Stimulated activated CD8-positive, alpha-beta memory T cell treated with anti-CD3 and anti-CD28 coated beads, Interleukin-4, amount 100 ng/mL, for 48 hours (primary cell): ENCODE measurements at places on chromosomes 11 and 22.

DNA sequence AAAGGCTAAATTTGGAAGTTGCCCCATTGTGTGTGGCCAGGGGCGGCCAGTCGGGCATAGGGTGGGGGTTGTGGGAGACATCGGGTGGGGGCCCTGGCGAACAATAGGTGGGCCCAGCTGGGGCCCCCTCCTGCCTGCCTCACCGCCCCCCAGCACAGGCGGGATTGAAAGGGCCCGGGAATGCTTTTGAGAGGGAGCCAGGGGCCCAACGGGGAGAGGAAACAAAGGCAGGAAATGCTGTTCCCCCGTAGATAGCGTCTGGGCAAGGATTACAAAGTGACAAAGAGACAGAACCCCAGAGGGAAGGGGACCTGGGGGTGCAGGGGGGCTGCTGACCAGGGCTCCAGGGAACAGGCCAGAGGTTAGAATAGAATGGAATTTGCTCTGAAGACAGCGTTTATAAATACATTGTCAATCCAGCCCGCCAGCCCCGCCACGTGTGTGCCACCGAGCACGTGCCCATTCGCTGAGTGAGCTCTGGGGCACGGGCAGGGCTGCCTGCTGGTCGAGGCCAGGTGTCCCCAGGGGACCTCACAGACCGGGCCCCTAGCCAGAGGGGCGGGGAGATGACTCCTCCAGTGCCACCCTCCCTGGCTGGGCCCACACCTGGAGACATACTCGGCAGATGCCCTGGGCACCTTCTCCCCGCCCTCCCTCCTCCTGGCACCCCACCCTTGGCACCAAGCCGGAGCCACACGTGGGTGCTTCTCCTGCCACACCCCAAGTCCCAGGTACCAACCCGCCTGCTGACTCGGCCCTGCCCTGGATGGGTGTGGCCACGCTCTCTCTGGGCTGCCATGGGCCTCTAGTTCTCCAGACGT, 9.7 kb downstream of the PDGFB start:
- DNase-seq, result no peak

- DNase-seq, result no peak
Observed at GRCh38 chr11:96259134-96259830, 83.7 kb downstream of the MAML2 start.

DNA sequence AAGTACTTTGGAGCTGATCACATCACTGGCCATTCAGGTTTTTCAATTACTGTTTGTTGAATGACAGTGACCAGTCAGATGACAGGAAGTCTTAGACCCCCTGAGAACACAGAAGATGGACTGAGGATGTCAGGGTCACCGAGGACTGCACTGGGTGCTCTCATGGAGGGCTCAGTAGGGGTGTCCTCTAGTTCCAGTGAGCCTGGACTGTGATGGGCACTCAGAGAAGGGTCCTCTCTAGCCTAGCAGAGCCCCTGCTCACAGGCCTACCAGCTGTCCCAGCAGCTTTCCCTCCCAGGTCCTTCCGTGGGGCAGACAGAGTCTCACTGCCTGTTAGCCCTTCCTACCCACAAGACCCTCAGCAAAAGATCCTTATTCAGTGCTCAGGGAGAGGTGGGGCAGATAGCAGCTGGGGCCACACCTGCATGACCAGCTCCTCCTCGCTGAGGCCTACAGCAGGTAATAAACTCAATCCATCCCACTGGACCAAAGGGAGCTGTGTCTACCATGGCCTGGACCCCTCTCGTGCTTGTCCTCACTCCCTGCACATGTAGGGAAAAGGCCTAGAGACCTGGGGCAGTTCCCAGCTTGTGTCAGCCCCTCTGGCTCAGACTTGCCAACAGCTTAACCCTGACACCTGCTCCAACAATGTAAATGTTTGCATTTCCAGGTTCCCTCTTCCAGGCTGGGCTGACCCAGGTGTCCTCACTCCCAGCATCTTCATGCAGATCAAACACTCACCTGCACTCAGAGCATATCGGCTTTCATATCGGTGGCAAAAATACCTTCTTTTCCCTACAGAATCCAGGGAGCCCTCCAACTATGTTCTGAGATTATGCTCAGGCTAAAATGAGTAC, 25.2 kb upstream of the VPREB1 start:
- no peak for DNase-seq

DNA sequence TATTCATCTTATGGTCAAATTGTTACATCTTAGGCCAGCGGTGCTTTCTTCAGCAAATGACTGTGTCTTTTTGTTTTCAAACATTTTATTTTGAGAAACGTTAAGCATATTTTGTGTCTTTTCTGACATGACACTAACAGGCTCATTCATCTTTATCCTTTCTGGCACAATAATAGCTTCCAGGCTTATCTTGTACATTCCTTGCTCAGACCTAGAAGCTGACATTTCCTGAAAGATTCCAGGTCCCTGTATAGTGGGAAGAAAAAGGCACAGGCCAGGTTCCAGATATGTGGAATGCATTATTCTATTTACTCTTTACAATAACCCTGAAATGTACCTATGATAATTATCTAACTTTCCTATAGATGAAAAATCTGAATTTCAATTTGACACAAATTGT, 379.1 kb upstream of the B3GAT1 start:
- DNase-seq, result no peak

DNA sequence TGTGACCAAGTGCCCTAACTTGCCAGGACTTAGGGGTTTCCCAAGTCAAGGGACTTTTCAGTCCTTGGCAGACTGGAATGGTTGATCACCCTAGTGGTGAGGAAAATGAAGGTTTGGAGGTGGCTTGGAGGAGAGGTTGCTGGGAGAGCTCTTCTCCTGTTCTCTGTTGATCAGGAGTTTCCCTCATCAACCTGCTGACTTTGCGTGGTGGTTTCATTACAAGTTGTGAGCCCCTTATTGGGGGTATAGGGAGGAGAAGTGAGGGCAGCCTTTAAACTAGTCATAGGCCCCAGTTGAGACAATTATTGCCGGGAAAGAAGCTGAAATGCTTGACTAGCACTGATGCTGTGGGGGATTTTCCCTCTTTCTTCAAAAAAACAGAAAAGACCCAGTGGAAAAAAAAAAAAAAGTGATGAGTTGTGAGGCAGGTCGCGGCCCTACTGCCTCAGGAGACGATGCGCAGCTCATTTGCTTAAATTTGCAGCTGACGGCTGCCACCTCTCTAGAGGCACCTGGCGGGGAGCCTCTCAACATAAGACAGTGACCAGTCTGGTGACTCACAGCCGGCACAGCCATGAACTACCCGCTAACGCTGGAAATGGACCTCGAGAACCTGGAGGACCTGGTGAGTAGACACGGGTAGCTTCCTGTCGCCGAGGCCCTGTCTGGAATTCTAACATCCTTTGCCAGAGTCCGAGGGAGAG, at the start of gene CXCR5:
Gene CXCR5, plus strand, starts transcription at position 525 of the 704 bp plus-strand sequence. Its CDS starts 50 bp downstream, at position 575.
- DNase-seq, result peak; percentile 63

GRCh38 chr22:27895600-27895999, 23.5 kb downstream of the PITPNB start:
- DNase-seq, result no peak

GRCh38 chr22:25100948-25101347, 98.7 kb upstream of the CRYBB3 start:
- no peak for DNase-seq

GRCh38 chr11:59208956-59209355, 3.8 kb downstream of the MPEG1 start:
- no peak for DNase-seq

DNA sequence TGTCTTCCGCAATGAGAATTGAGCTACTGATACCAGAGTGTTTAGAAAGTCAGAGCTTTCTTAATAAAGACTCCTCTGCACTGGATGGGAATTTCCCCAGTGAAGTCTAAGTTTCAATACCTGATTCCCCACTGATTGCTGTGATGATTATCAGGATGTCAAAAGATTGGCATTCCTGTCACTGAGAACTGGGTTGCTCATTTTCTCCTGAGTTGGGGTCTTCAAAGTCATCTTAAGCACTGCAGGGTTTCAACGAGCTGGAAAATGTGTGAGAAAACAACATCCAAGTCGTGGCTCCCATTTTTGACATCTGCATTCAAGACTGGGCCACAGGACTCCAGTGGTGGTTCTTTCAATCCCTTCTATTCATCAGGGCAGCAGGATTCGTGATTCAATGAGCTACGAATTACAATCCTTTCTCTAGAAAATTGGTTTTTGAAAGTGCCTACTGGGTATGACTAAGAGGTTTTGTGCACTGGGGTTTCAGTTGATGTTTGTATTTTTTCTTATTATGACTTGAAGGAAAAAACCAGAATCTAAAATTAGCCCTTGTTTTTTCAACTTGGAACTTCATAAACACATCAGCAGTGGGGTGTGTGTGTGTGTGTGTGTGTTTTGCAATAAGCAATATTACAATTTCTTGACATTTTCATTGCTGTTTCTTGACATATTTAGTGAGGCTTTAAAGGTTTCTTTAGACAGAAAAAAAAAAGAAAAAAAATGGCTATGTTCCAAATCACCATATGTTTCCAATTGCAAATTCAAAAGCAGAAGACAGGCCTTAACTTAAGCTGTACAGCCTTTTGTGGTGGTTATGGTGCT, 233.0 kb downstream of the FAM76B start:
- DNase-seq, result peak; percentile 33

DNA sequence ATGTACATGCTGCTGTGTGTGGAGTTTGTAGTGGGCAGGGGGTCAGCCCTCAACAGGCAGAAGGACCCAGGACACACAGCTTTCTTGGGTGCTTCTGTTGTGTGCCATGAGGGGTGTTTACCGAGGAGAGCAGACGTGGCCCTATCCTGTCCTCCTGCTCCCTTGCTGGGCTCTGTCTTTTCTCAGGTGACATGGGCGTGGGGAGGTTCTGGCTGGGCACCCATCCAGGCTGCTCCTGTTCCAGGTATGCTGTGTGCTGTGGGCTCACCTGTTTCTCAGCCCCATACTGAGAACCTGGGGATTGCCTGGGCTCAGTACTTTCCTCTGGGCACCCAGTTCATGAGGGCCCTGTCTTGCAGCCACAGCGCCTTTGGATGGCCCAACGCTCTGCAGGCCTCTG, 23.3 kb downstream of the MICALL1 start:
- DNase-seq, result no peak

DNA sequence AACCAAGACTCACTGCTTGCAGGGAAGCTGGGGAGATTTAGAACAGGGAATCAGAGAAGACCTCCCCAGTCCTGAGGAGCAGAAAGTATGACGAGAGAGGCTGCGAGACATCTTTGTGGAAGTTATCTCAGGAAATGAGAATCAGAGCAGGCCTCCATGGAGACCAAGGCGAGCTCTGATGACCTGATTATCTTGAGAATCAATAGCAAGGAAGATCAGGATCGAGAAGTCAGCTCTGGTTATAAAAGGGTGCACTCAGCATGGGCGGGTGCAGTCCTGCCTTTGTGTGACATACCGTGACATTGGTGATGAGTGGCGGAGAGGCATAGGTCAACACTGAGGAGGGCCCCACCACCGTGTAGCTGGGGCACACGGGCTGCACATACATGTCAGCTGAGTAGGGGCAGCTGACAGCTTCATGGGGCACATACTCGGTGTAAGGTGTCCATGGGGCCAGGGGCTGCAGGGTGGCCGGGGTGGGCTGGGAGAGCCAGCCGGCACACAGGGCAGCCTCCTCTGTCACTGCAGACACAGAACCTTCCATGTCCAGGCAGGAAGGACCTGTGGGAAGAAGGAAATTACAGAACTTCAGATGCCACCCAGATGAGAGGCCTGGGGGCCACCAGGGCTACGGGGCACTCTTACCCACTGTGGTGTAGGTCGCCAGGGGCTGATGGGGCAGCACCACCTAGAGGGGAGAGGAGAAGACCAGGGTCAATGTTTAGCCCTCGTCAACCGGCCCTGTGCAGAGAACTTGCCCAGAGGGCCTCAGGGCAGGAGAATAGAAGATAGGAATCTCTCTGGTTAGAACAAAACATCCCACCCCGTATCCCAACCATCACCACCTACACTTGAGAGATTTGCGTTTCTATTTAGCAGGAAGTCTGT, 21.7 kb downstream of the POU2AF1 start:
- DNase-seq, result no peak

- DNase-seq, result peak; percentile 54
Observed at GRCh38 chr11:74739546-74740270, 8.5 kb upstream of the CHRDL2 start.

- DNase-seq, result no peak
Observed at GRCh38 chr22:27378311-27378800, 423.2 kb downstream of the MN1 start.

- DNase-seq, result no peak
Observed at GRCh38 chr22:49396817-49397216, 430.9 kb downstream of the BRD1 start.

DNA sequence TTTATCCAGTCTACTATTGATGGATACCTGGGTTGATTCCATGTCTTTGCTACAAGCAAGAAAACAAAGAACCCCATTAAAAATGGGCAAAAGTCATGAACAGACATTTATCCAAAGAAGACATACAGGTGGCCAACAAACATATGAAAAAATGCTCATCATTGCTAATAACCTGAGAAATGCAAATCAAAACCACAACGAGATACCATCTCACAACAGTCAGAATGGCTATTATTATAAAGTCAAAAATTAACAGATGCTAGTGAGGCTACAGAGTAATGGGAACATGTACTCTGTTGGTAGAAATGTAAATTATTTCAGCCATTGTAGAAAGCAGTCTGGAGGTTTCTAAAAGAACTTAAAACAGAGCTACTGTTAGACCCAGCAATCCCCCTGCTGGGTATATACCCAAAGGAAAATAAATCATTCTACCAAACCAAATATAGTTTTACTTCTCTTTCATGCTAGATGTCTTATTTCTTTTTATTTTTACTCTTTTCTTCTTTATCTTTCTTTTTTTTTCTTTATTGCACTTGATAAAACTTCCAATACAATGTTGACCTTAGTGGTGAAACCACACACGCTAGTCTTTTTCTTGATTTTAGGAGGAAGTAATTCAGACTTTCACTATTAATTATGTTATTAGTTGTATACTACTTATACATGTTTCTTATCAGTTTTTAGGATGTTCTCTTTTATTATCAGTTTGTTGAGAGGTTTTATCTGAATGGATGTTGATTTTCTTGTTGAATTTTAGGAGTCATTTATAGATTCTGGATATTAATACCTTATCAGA, 14.3 kb downstream of the TRIM22 start:
- no peak for DNase-seq

DNA sequence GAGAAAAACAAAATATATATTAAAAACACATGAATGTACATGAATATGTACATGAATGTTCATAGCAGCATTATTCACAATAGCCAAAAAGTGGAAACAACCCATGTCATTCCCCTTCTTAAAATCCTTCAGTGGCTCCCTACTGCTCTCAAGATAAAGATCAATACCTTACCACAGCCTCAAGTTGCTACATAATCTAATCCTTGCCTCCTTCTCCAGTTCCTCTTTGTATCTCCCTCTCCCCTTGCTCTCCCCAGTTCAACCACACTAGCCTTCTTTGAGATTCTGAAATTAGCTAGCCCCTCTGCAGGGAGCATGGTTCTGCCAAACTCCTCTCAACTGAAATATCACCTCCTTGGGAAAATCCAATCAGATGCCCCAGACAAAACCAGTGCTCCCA, 28.1 kb downstream of the MTMR2 start:
- no peak for DNase-seq

GRCh38 chr11:79482800-79483199, 42.0 kb upstream of the TENM4 start:
- no peak for DNase-seq

GRCh38 chr11:118112711-118113430, 26.1 kb upstream of the SMIM35 start:
- DNase-seq, result no peak
